ENCODE measurements at places on chromosomes 5 and 9.

GRCh38 chr5:138753794-138754698, 821 bp downstream of the CTNNA1 start:
- DNase-seq, result peak; percentile 87

- DNase-seq, result no peak
These were observed 273.3 kb upstream of the ANKRD55 start for GRCh38 chr5:56506211-56506965.

DNA sequence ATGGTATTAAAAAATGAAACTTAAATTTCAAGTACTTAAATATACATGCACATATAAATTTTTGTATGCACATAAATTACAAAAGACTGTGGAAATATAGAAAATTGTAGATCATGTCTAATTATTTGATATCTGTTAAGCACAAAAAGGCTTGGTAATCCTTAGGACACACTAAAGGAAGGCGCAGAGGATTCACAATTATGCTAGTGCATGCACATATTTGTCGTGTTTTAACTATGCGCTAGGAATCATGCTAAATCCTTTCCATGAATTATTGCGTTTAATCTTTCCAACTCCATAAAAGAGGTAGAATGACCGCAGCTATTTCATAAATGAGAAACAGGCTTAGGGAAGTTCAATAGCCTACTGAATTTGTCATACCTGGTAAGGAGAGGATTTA, 244.1 kb upstream of the ITGA1 start:
- DNase-seq, result no peak

GRCh38 chr5:72328172-72328571, 8.0 kb downstream of the PTCD2 start:
- no peak for DNase-seq

GRCh38 chr9:104864675-104865104, 63.3 kb downstream of the ABCA1 start:
- no peak for DNase-seq

DNA sequence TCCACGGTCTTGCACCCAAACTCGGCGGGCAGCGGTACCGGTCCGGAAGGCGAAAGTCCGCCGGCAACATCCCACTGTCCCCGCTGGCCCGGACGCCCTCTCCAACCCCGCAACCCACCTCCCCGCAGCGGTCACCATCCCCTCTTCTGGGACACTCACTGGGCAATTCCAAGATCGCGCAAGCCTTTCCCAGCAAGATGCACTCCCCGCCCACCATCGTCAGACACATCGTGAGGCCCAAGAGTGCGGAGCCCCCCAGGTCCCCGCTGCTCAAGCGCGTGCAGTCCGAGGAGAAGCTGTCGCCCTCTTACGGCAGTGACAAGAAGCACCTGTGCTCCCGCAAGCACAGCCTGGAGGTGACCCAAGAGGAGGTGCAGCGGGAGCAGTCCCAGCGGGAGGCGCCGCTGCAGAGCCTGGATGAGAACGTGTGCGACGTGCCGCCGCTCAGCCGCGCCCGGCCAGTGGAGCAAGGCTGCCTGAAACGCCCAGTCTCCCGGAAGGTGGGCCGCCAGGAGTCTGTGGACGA, 33.3 kb downstream of the CD180 start:
- DNase-seq, result no peak

GRCh38 chr5:119330367-119331183, 25.2 kb upstream of the TNFAIP8 start:
- peak; percentile 70 for DNase-seq

DNA sequence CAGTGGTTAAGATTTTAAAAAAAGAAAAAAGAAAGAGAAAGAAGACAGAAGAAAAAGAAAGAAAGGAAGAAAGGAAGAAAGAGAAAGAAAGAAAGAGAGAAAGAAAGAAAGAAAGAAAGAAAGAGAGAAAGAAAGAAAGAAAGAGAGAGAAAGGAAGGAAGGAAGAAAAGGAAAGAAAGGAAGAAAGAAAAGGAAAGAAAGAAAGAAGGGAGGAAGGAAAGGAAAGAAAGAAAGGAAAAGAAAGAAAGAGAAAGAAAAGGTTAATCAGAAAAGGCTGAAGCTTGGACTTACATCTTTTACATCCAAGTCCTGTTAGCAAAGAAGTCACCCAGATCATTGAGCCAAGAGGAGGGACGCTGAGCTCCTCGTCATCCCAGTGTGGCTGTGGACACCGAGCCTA, 70.0 kb downstream of the IRX2 start:
- DNase-seq, result no peak

DNA sequence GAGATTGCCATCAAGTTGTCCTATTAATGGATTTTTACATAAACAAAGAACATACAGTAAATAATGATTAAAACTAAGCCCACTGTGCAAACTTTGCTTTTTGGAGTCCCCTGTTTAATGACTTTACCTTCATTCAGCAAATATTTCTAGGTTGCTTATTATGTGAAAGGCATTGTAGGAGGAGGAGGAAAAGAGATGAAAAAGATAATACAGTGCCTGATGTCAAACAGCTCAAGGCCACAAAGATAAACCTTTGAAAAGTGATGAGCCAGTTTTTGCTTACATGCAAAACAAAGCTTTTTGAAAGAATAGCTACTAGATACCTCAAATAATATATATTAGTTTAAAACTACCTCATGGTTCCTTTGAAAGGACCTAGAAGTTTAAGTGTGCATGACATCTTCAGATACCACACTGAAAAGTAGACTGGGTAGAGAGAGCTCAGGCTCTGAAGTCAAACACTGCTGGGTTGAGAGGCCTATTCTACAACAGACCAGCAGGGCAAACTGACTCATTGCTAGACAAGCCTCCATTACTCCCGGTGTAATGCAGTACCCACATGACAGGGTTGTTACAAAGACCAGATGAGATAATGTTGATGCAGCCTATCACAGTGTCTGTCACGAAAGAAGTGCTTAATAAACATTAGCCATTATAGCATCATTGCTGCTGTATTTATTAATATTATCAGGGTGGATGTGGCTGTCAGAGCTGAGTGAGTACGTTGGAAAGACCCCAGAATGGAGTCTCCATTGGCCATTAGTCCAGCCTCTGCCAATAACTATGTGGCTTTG, 11.8 kb downstream of the DEPDC1B start:
- no peak for DNase-seq

DNA sequence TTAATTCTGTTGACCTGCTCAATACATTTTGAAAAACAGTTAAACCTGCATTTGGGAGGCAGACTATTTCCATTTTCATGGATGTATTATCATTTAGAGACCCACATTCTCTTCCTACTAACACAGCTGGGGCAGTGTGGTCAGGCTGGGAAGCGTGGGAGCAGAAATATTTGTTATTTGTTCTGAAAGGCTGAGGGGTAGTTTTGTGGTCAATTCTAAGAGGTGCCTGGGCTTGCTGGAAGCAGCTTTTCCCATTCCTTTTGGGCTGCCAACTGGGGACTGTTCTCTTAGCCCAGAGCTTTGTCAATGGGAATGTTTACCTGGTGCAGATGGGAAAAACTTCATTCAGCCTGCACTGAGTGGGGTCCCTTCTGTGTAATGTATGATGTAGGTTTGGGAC, 171.4 kb upstream of the DAP start:
- DNase-seq, result no peak

- DNase-seq, result peak; percentile 27
These were observed 89.3 kb upstream of the TNC start for GRCh38 chr9:115207003-115207836.

Data from activated CD4-positive, alpha-beta T cell treated with anti-CD3 and anti-CD28 coated beads for 36 hours (primary cell).